ENCODE measurements at places on chromosomes 6 and 20.
A peak's percentile ranks its signal among the peaks of the same experiment; 100 is the strongest.

GRCh38 chr6:6577735-6578134 is 10.8 kb upstream of the LY86 start:
- no peak for DNase-seq

DNA sequence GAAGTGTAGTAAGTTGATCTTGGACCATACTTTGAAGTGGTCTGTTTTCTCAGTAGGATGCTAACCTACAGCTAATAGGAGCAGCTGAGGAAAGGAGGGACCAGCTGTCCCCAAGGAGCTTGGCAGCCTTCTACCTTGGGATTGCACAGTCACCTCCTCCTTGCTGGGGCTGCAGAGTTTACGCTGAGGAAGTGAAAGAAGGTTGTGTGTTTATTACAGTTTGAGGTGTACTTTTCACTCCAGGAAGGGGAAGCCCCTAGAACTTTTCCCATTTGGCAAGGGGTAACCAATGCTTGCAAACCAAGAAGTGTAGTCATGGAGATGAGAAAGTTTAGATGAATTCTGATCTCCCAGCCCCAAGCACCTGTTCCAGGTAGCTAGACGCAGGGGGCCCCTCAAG is 58.8 kb downstream of the BMP6 start:
- DNase-seq: no peak

DNA sequence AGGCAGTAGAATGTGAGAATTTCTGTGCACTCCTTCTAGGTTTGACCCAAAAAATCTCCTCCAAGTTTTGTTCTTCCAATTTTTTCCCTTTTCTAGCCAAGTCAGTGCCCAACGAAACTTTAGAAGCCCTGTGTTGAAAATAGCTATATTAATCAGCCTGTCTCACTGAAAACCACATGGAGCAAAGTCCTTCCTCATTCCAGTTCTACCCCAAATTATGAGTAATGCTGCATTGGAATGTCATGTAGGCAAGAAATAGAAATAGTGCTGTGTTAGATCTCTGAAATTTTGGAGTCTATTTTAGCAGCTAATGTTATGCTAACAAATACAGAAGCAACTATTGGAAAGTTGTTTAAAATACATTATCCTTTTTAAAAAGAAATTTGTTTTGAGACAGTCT is 725.5 kb downstream of the TBC1D32 start:
- DNase-seq: no peak

GRCh38 chr20:38926934-38927616 is 858 bp downstream of the FAM83D start:
- DNase-seq: no peak

DNA sequence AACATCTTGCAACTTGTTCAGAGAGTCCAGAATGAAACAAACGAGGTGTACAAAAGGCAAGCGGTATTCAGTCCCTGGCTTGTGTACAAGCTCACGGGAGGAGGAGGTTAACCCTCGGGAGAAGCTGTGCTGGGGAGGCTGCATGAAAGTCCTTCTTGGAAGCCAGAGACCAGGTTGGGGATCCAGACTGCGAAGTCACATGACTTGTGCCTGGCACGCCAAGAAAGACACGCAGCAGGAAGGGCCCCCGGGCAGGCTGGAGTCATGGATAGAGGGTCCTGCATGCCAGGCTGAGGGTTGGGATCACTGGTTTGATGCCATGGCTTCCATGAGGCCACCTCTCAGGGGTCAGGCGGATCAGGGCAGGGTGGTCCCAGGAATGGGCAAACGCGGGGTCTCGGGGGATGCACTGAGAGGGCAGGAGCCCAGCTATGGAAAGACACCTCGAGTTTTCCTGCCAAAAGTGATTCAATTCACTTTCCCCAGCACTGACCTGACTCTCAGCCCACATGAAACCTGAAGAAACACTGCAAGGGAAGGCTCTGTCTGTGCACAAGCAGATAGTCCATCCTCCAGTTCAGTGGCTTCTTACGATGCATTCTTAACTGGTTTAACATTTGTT is 79.4 kb downstream of the DLL1 start:
- peak; percentile 51 for DNase-seq

- DNase-seq: no peak
These were observed 12.2 kb downstream of the GABRR2 start for GRCh38 chr6:89302936-89303335.

GRCh38 chr6:52389626-52390360 is 27.8 kb downstream of the PAQR8 start:
- peak; percentile 87 for DNase-seq

DNA sequence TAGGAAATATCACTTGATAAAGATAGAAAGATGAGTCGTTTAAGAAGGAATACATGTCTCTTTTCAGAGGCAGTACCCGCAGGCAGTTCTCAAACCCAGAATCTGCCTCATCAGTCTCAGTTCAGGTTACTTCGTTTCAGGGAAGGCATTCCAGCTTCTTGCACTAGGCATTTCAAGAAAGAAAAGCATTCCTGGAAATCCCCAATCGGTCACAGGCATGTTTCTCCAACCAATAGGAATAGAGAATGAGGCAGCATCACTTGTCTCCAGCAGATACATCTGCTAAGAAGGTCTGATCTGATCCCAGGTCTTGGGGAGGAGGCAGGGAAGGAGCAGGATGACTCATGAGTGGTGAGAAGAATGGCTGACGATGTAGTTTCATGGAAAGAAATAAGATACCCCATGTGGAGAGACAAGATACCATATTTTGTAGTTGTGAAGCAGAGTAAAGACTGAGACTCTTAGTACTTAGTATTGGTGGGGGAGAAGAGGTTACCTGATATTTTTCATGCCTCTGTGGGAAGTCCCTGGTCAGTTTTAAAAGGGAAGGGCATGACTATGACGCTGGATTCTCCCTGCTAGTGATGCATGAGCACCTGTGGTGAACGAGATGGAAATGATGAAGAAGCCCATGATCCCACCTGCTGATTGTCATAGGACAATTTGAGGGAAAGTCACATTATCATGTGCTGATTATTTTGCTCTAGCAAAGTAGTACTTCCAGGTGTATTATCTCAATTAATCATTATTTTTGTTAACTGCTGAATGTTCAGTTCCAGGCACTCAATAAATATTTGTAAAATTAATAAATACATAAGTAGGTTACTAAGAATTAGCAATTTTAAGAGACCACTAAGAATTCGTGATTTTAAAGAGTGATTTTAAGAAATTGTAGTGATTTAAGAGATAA is 20.3 kb upstream of the HLA-DRB1 start:
- peak; percentile 89 for DNase-seq

DNA sequence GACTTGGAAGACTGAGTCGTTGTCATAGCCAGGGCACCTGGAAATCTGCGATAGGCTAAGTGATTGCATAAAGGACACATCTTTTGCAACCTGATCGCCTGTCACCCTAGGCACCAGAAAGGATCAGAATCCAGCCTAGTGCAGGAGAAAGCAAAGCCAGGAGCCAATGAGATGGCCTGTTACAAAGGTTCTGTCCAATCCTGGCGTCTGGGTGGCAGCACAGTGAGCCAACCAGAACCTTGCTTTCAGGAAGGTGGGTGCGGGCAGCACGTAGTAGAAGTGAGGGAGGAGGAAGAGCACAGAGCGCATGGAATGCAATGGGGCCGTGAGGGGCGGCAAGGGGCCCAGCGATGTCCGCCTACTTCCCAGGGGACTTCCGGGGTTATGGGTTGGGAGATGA is 120.4 kb upstream of the GGTLC1 start:
- no peak for DNase-seq

GRCh38 chr6:144776031-144776819 is 491.1 kb downstream of the UTRN start:
- DNase-seq: no peak

GRCh38 chr20:17816804-17817587 is 117.2 kb downstream of the BANF2 start:
- no peak for DNase-seq

- peak; percentile 54 for DNase-seq
These were observed 114.7 kb downstream of the GJA10 start for GRCh38 chr6:90008908-90009501.

DNA sequence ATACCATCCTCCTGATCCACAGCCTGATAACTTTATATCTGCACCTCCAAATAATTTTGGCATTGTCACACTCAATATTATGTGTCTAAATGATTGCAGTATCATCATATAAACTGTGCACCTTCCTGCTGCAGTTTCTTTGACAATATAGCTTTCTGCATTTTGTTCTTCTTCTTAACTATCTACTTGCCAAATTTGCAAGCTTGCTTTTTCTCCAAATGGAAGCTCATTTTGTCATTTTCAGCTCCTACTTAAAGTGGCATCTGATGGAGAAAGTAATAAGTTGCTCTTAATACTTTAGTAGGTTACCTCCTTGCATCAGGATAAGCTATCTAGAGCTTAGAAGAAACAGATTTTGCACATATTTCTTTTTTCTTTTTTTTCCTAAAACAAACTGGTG is 74.0 kb upstream of the DEFB112 start:
- no peak for DNase-seq

GRCh38 chr6:79574630-79575225 is 37.5 kb upstream of the LCA5 start:
- no peak for DNase-seq

DNA sequence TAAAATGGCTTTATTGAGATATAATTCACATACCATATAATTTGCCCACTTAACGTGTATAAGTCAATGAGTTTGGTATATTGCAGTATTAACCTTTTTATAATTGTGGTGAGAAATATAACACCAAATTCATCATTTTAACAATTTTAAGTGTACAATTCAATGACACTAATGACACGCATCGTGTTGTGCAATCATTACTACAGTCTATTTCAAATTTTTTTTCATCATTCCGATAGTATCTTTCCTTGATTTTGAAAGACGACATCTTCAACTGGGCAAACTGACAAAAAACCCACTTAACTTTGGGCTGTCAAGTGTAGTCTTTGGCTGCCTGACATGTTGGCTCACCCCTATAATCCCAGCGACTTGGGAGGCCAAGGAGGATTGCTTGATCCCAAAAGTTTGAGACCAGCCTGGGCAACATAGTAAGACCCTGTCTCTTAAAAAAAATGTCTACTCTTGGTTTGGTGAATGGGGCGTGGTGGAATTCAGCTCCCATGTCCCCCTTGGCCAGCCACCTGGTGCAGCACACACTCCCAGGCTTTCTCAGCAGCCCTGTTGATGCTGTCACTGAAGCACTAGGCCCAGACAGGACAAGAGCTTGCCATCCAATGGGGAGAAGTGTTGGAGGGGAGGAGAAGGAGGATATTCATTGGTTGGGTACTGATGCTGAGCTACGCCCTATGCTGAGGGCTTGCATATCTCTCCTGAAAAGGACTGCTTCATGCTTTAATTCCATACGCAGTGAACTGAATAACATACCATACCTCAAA is 150.5 kb downstream of the CD83 start:
- DNase-seq: no peak

- DNase-seq: no peak
These were observed 133.9 kb downstream of the LAMA2 start for GRCh38 chr6:129016844-129017243.

- no peak for DNase-seq
These were observed 48.1 kb upstream of the CHRNA4 start for GRCh38 chr20:63409066-63409833.

DNA sequence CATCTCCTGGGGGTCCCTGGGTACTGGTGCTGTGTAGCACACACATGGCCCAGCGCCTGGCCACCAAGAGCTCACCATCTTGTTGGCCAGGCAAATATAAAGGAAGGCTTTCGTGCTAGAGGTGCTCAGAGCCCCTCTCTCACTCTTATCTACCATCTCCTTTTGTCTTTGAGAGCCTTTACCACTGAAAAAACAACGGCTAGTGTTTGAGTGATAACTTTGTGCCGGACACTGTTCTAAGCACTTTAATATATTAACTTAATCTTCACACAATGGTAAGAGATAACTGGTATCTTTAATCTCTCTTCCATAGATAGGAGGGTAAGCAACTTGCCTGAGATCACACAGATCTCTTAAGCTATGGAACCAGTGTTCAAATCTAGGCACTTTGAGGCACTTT is 21.5 kb upstream of the ARHGAP18 start:
- peak; percentile 45 for DNase-seq

DNA sequence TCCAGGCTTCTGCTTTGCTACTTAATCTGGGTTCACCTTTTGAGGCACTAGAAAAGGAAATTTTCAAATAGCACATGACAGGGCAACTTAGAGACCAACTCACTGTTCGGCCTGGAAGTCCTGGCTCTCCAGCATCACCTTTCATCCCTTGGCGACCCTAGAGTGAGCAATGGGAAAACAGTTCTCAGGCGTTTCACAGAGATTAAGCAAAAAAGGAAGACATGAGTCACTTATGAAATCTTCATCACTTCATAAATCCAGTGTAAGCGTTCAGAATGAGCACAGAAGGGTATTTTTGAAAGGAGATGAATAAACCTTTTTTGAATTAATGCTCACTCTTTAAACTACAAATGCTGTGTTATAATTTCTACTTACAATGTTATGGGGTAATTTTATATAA is 104.0 kb downstream of the COL12A1 start:
- DNase-seq: no peak

- no peak for DNase-seq
These were observed 176.5 kb downstream of the OGFRL1 start for GRCh38 chr6:71465096-71465495.

DNA sequence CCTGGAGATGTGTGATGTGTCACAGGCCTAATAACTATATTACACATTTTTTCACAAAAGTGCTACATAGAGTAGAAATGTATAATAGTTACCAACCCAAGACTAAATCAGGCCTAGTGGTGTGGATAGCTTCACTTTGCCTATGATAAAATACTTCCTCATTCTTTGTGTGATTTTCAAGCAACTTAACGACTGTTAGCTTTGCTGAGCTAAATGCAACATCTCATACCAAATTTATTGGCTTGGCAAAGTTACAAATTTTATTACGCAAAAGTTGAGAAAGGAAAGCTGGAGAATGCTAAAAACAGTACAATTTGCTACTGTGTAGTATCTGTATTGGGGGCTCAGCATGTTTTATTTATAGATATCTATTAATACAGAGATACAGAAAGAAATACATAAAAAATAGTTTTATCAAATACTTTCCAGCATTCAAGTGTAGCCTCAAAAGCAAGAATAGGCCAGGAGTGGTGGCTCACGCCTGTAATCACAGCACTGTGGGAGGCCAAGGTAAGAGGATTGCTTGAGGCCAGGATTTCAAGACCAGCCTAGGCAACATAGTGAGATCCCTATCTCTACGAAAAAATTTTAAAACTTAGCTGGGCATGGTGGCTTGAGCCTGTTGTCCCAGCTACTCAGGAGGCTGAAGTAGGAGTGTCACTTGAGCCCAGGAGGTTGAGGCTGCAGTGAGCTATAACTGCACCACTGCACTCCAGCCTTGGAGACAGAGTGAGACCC is 3.6 kb upstream of the EDN1 start:
- DNase-seq: no peak

DNA sequence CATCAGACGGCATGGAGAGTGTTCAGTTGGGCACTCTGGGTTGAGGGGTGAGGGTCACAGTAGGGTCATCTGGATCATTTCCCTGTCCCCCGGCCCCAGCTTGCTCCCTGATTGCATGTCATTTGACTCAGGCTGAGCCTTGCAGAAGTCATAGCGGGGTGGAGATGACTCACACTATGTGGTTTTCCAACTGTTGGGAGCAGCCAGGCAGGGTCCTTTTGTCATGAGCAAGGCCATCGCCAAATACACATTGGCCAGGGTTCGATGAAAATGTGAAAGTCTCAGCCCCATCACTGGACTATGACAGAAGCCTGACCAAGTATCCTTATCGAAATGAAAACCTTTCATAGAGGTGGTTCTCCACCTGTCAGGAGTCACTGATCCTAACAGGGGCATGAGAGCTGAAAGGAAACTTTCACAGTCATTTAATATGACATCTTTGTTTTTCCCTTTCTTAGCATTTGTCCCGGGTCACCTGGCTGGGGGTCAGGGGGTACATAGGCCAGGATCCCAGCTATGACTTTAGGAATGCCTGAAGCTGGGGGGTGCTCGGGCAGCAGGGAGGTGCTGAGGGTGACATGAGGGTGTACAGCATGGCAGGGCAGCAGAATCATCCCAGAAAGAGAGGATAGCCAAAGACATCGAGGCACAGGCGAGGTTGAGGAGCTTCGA is 70.2 kb upstream of the CD93 start:
- no peak for DNase-seq
